ENCODE measurements at places on chromosomes 13 and 19.

GRCh38 chr13:44752164-44752563 lies 176.0 kb upstream of the TSC22D1 start:
- DNase-seq = no peak

DNA sequence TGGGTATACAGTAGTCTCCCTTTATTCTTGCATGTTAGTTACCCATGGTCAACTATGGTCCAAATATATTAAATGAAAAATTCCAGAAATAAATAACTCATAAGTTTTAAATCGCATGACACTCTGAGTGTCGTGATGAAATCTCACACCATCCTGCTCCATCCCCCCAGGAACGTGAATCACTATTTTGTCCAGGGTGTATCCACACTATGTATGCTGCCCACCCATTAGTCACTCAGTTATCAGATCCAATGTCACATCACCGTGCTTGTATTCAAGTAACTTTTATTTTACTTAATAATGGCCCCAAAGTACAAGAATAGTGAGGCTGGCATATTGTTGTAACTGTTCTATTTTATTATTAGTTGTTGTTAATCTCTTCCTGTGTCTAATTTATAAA lies 115.8 kb upstream of the SERP2 start:
- no peak for DNase-seq

- DNase-seq = peak; percentile 93
These were observed at the start of gene SBNO2 for GRCh38 chr19:1173845-1174809. Gene SBNO2 (minus strand): TSS chr19:1174268. CDS start chr19:1154276, 19,992 bp downstream.

DNA sequence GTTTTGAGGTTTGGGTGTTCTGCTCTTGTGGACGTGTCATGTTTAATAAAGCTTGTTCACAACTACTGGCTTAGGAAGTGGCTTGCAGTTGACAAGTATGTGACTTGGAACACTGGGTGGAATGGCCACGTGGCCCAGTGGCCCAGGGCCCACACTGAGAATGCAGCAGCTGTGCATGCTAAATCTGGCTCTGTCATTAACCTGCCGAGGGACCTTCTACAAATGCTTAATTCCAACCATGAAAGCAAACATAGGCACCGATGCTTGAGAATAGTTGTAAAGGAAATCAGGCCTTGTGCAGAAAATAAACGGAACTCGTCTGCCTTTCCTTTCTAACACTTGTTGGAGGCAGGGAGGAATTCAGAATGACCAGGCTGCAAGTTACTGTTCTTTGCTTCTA lies 11.6 kb upstream of the CLDN10 start:
- no peak for DNase-seq

DNA sequence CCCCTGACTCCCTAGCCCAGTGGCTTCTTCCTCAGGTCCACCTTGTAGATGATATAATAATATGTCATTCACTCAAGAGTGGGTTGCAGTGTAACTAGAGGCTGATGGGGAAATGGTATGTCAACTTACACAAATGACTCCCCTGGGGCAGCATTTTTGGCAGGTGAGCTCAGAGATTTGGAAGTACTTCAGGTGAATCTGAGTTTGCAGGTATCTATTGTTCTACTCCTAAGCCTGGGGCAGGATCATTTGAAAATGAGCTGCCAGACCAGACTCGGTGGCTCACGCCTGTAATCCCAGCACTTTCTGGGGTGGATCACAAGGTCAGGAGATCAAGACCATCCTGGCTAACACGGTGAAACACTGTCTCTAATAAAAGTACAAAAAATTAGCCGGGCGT lies 11.6 kb upstream of the CNMD start:
- DNase-seq = no peak

DNA sequence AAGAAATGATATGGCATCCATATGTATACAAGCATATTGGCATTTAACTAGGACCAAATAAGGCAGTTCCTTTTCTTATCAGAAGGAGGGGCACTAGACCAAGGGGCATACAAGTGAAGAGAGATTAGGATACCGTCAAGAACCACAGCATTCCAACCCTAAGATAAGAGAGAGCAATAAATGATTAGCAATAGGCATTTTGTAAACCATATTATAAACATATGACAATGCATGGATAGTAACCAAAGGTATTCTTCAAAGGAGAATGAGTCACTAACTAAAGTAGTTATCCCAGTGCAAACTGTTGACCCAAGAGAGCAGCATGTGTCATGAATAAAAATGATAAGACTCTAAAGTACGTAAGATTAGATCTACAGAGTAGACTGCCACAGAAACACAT lies 500.9 kb upstream of the HTR2A start:
- no peak for DNase-seq

DNA sequence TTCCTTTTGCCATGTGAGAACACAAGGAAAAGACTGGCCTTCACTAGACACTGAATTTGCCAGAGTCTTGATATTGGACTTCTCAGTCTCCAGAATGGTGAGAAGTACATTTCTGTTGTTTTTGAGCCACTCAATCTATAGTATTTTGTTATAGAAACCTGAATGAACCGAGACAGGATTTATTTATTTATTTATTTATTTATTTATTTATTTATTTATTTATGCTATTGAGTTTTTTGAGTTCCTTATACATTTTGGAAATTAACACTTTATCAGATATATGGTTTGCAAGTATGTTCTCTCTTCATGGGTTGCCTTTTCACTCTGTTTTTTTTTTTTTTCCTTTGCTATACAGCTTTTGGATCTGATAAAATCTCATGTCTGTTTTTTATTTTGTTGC lies 319.0 kb upstream of the PCDH20 start:
- DNase-seq = no peak

DNA sequence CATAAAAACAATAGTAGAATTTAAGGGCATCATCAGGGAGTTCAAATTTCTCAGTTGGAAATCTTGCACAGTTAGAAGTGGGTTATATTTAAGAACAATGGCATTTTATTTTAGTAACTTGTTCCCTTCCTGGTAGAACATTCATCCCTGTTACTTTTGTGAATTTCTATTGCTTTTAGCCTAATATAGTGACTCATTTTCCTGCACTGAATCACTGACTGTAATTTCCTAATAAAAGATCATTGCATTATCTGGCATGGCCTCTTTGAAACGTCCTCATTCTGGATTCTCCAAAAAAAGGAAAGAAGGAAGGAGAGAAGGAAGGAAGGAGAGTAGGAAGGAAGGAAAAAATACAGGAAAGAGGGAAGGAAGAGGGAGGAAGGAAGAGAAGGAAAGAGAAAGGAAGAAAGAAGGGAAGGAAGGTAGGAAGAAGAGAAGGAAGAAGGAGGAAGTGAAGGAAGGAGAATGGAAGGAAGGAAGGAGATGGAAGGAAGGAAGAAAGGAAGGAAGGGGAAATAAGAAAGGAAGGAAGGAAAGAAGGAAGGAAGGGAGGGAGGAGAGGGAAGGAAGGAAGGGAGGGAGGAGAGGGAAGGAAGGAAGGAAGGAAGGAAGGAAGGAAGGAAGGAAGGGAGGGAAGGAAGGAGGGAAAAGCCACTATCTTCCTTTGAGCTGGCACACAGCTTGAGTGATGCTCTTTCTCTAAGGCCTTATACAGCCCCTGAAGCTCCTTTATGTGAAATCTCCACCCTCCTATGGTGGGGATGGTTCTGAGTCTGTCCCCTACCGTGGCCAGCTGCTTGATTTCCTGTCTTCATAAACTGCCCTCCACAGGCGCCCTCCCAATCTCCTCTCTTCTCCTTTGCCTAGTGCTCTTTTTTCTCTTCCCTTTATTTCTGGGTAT lies 29.8 kb upstream of the TM9SF2 start:
- DNase-seq = no peak

DNA sequence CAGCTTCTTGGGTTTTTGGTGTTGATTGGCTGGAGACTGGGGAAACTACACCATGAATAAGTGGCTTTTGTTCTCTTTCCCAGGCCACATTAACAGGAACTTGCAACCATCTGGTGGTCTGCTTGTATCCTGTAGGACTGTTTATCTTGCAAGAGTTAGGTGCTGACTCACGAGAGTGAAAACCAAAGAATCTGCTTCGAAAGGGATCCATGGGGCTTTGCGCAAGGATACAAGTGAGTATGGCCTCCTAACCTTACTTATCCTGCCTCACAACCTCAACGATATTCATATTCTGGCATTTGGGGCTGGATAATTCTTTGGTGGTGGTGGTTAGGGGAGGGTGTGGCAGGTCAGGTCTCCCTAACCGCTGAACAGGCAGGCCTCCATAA lies 4.7 kb upstream of the SIGLECL1 start:
- no peak for DNase-seq

GRCh38 chr13:52695856-52696255 lies 43.2 kb downstream of the SUGT1 start:
- DNase-seq = no peak

DNA sequence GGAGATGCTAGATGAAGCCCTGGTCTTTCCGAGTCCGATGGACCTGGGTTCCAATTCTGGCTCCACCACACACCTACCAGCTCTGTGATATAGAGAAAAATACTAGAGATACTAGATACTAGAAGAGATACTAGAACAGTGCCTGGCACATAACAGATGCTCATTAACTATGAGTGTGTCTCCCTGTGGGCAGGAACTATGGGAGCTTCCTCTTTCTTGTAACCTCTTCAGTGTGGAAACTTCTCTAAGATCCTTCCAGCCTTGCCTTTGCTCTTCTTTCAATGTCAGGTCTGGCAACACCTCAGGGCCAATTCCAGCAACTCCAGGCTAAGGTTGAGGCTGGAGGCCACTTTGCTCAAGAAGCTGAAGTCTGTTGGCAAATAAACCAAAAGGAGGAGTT lies 143.9 kb downstream of the KATNAL1 start:
- DNase-seq = no peak

DNA sequence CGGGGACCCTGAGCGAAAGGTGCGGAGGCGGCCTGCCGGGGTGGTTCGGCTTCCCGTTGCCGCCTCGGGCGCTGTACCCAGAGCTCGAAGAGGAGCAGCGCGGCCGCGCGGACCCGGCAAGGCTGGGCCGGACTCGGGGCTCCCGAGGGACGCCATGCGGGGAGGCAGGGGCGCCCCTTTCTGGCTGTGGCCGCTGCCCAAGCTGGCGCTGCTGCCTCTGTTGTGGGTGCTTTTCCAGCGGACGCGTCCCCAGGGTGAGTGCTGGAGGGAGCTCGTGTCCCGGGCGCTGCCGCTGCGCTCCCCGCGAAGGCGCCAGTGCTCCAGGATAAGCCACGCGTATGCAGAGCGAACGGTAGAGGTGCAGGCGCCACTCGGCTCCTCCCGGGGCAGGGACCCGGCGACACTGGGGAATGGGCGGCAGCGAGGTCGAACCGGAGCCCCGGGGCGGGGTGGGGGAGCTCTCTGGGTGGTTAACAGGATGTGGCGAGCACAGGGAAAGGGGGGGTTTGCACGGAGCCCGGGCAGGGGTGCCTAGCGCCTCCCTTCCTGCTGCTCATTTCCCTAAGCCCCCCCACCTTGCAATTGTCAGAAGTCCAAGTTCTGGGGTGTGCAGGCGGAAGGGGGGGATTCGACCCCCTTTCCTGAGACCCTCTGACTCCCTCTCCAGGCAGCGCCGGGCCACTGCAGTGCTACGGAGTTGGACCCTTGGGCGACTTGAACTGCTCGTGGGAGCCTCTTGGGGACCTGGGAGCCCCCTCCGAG lies at the start of gene IL27RA:
Gene IL27RA (plus strand): TSS at position 44 of the 762 bp plus-strand sequence. CDS start 111 bp downstream, at position 155.
- peak; percentile 51 for DNase-seq

DNA sequence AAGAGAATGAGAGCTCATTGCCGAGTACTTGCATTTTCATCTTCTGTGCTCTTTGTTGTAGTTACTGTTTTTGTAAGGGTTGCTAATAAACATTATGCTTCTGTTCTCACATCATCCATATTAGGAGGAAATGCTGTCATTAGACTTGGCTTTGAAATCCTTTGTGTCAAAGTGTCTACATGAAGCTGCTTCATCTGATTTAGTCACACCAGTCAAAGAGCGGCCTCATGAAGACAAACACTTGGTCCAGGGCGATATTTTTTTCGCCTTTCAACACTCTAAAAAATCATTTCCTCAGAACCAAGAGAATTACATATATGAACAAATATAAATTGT lies 105.0 kb downstream of the SPRY2 start:
- no peak for DNase-seq

GRCh38 chr19:57708641-57709361 lies at the start of gene ZNF154:
Gene ZNF154 (minus strand): TSS chr19:57709204. CDS start chr19:57708971, 233 bp downstream.
- DNase-seq = no peak

DNA sequence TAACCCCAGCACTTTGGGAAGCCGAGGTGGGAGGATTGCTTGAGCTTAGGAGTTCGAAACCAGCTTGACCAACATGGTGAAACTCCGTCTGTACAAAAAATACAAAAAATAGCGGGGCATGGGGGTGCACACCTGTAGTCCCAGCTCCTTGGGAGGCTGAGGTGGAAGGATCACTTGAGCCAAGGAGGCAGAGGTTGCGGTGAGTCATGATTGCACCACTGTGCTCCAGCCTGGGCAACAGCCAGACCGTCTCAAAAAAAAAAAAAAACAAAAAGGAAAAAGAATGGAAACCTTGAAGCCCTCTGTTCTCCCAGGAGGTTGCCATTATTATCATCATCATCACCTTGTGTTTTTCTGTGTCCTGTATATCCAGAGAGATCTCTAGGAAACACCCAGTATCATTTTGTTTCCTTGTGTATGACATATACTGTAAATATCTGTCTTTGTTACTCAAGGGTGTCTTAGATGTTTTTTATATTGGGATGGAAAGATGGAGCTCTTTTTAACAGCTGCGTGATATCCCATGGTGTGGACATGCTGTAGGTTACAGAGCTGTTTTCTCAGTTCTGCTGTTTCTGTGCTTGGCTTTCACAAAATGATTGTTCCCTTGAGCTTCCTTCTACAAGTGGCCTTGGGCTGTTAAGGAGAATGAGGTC lies 11.8 kb downstream of the CHAF1A start:
- DNase-seq = no peak

- DNase-seq = no peak
These were observed 3.8 kb downstream of the DMRTC2 start for GRCh38 chr19:41848666-41849065.

- no peak for DNase-seq
These were observed 186.7 kb downstream of the RFC3 start for GRCh38 chr13:34004676-34005075.

DNA sequence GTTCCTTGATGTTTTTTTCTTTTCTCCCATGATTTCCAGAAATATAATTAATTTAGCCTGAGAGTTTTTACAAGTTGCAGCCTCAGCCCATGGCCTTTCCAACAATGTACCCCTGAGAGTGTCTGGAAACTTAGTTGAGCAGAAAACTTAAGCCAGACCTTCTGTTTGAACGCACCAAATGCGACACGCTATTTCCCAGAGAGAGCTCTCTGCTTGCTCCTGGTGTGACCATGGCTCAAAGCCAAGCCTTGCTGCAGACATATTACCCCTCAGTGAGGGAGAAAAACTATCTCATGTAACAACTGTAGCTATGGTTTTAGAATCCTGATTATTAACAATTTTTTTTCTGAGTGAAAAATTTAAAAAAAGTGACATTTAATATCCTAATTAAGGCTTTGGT lies 1204.5 kb upstream of the SLC10A2 start:
- no peak for DNase-seq

- no peak for DNase-seq
These were observed 21.9 kb downstream of the MIR17HG start for GRCh38 chr13:91369441-91369831.

All from stimulated activated CD4-positive, alpha-beta T cell treated with anti-CD3 and anti-CD28 coated beads, Interleukin-12 subunit alpha, Interleukin-12 subunit beta, amount 100 ng/mL, for 24 hours (primary cell).